ENCODE measurements at places on chromosomes 11 and 22.

- no peak for DNase-seq
Measured at GRCh38 chr22:38314933-38315822, 2.1 kb downstream of the CSNK1E start.

DNA sequence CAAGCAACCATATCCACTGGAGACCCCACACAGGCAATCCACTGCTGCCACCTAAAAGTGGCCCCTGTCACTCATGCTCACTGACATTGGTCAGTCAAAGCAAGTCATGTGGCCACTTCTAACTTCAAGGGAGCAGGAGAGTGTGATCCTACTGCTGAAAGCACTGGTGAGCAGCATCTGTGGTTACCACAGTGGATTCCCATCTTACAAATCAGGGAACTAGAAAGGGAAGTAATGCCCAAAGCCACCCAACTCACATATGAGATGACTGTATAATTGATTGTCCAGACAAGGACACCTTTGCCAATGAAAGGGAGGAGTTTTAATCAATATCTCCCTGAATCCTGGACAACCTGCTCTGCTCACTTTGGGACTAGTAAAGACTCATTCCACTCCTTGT lies 17.7 kb downstream of the RCN1 start:
- no peak for DNase-seq

GRCh38 chr11:115104851-115105453 lies 399.3 kb downstream of the CADM1 start:
- DNase-seq: no peak

DNA sequence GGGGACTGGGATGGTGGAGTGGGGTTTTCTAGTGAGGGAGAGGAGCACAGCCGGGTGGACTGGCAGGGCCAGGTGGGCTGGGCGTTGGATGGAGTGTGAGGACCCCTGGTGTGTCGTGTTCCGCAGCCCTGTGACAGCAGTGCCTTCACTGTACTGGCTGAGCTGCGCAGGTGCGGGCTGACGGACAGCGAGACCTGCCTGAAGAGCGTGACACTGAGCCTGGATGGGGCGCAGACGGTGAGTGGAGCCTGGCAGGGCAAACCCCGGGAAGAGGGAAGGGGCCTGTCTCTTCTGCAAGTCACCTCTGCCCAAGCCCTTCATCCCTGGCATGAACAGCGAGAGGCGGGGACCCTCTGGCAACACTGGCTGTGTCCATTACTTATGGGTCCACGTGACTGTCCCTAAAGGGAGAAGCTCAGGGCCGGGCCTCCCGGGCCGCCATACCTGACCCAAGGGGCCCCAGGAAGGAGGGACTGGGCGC lies 10.0 kb downstream of the MUC5AC start:
- no peak for DNase-seq

- DNase-seq: peak; percentile 62
Measured at GRCh38 chr22:38272373-38273134, at the start of gene TMEM184B. TSS of gene TMEM184B (minus strand) at chr22:38273010. CDS start at chr22:38247961, 25,049 bp downstream.

GRCh38 chr11:130480711-130481140 lies 32.3 kb downstream of the ADAMTS15 start:
- no peak for DNase-seq

- DNase-seq: no peak
Measured at GRCh38 chr11:2792381-2793250, 92.8 kb upstream of the KCNQ1OT1 start.

DNA sequence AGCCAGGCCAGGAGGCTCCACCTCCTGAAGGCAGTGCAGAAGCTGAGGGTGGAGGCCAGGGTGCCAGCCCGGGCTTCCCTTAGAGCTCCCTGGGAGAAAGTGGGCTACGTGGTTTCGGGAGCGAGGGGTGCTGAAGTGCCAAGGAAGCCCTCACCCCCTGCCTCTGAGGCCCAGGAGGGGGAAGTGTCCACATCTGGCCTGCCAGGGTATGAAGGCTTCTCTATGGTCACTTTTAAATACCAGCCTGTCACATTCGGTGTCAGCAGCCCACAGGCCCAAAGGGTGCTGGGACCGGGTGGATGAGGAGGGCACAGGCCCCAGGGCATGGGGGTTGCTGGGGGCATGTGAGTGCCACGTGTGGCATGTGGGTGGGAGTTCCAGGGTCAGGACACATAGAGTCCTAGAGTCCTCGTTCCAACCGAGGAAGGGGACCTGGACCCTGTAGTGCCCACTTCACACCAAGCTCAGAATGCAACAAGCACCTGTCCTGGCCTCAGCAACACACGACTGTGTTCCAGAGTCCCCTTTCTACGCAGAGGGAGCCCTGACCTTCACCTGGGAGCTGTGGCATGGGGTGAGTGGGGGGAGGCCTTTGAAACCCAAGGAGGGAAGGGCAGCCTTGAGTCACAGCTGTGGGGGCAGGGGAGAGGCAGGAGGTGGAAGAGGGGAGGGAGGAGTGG lies 1.7 kb downstream of the SHISA8 start:
- no peak for DNase-seq

DNA sequence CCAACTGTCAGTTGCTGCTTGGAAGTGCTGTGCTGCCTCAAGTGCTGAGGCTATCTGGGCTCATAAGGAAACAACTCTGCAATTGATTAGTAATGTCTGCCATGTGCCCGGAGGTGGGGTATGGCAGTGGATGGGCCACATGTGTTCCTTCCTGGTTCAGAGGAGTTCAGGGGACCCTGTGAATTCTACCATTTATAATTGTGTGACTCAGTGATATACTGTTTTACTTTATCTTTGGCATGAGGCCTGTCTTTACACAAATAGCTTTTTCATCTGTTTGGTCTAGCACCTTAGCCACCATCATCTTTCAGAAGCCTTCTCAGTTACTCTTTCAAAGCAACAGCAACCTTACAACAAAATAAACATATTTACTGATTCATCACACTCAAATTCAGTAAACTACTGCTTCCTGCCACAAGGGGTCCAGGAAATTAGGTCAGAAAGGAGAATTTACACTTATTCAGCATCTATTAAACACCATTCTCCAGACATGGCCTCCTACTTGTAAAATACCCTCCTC lies 20.9 kb downstream of the DKK3 start:
- no peak for DNase-seq

Measured in NCI-H1436 (cell line).